ENCODE measurements at places on chromosomes 6 and 20. TPM values are rescaled to one million over a fixed set of nuclear protein-coding genes. Genes with fewer than 3 reads are reported as not detected.

ULBP3 gene
- total RNA-seq: not detected

GRCh38 chr6:90315986-90316385 lies 19.3 kb upstream of the BACH2 start:
- DNase-seq: no peak

RAB32 gene
- 0.55 TPM for total RNA-seq

MBOAT1 gene
- total RNA-seq: 21.3 TPM

DNA sequence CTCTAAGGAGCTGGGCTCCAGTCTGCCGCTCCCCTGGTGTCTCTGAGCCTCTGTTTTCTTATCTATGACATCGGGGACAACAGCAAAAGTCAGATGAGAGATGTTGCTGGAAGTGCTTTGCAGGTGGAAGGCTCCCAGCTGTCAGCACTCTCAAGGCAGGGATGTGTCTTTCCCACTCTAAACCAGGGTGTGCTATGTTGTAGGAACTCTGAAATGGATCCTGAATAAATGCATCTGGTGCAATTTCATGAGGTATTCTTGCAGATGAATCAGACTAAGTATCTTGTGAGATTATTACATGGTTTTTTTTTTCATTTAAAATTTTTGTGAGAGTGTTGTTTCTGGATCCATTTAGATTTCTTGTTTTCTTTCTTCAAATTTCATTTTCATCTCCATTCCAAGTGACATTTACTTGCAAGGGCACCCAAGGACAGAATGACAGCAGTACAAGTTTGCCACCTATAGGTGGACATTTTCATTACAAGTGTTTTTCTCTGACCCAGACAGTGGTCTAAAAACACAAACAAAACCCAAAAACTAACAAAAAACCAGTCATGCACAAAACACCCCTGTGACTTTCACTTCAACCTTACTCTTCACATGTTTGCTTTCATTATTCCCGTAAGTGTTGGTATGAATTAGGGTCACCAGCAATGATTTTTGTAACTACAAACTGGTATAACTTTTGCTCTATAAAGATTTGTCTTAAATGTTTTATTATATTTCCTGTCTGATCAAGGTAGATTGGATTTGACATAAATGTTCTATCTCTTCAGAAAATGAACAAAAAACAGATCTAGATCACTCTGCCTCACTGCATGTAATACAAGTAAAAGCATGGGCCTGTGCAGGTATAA lies 14.7 kb upstream of the SIM1 start:
- peak; percentile 19 for DNase-seq

COL19A1 gene
- total RNA-seq: not detected

LPA gene
- total RNA-seq: not detected

DNA sequence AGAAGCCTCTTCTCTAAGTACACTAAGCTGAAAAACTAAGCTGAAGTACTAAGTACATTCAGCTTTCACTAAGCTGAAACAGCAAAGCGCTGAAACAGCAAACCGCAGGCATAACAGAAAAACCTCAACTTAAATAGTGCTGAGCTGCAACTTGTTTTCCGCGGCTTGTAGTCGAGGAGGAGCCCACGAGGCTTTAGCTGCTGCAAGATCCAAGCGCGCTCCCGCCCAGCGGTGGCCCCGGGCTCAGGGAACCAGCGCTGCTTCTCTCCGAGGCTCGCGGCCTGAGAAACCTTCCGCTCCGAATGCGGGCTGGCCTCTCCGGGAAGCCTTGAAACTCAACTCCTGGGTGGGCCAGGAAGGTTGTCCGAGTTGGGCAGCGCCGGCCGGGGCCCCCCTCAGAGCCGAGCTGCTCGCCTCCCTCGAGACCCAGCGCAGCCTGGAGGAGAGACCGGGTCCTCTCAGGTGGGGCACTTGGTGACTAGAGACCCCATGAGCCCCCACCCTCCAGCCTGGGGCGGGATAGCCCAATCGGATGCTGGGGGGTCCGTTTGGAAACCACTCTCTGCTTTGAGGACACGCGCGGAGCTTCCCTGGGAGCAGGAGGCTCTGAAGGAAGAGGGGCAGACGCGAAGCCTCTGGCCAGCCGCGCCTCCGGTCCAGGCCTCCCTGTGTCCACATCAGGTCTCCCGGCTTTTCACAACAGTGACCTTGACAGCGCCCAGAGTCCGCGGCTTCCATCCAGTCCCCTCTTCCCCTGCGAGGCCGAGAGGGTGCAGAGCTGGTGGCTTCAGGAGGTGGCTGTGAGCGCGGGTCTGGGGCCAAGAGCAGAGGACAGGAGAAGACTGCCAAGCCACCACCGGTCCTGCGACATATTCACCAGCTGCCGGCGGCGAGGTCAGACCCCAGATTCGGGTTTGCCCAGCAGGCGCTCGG lies 38.1 kb upstream of the HLA-E start:
- DNase-seq: peak; percentile 78

DNA sequence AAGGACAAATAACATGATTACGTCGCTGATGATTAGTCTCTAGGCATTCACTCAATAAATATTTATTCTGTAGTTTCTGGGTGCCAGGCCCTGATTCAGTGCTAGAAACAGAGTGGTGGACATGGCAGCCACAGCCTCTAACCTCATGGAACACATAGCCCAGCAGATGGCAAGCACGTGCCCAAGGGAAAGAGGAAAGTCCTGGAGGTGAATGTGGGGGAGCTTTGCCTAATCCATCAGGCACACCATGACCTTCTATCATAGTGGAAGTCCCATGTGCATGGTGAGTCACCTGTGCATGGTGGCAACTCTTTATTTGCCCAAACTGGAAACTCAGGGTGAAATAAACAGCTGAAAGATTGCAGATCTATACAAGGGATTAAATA lies 143.0 kb upstream of the TNFAIP3 start:
- no peak for DNase-seq

- DNase-seq: peak; percentile 35
Observed at GRCh38 chr6:13383328-13384163, 55.2 kb upstream of the TBC1D7 start.

GRCh38 chr6:13417431-13417830 lies 70.0 kb downstream of the GFOD1 start:
- DNase-seq: no peak

- DNase-seq: no peak
Observed at GRCh38 chr20:25467441-25467840, 60.0 kb downstream of the GINS1 start.

GSTA3 gene
- total RNA-seq: not detected

DNA sequence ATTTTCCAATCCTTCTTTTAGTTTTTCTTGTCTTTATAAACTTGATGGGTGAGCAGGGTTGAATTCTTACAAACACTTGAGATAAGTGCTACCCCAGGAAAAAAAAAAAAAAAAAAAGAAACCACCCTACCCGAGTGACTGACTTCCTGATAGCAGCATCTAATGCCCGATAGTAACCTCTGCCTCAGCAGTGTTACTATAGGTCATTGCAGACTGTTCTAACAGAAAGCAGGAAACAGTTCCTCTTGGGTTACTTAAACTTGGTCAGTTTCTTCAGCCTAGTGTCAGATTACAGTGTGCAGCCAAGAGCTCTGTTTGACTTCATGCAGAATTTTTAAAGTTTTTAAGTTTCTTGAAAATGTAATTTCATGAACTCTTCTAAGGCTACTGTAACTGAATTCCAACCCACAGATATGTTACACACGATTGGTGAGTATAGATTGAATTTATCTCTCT lies 2.1 kb downstream of the MYLIP start:
- DNase-seq: peak; percentile 76

CHRNA4 gene
- not detected for total RNA-seq

- DNase-seq: no peak
Observed at GRCh38 chr20:5160882-5161281, 34.1 kb downstream of the CDS2 start.

GRCh38 chr6:87656857-87657256 lies 45.2 kb downstream of the AKIRIN2 start:
- DNase-seq: peak; percentile 40
